ENCODE measurements at places on chromosomes 1 and 21. TPM values are rescaled to one million over a fixed set of nuclear protein-coding genes. Genes with fewer than 3 reads are reported as not detected.

The IGSF9 gene
- 21.3 TPM for polyA plus RNA-seq

The ATP1A2 gene
- polyA plus RNA-seq = 0.37 TPM

The B3GALT2 gene
- polyA plus RNA-seq = 0.46 TPM

The FGR gene
- polyA plus RNA-seq = 2.8 TPM

GRCh38 chr1:198214924-198215323 is 58.1 kb downstream of the NEK7 start:
- no peak for DNase-seq
- H3K4me1 ChIP-seq = no peaks in the 10 kb centered on the region
- no peak overlapping the region for H3K4me3 ChIP-seq
- H3K36me3 ChIP-seq = peaks cover 3% of the 10 kb centered on the region
- H3K27me3 ChIP-seq = no peaks in the 10 kb centered on the region

DNA sequence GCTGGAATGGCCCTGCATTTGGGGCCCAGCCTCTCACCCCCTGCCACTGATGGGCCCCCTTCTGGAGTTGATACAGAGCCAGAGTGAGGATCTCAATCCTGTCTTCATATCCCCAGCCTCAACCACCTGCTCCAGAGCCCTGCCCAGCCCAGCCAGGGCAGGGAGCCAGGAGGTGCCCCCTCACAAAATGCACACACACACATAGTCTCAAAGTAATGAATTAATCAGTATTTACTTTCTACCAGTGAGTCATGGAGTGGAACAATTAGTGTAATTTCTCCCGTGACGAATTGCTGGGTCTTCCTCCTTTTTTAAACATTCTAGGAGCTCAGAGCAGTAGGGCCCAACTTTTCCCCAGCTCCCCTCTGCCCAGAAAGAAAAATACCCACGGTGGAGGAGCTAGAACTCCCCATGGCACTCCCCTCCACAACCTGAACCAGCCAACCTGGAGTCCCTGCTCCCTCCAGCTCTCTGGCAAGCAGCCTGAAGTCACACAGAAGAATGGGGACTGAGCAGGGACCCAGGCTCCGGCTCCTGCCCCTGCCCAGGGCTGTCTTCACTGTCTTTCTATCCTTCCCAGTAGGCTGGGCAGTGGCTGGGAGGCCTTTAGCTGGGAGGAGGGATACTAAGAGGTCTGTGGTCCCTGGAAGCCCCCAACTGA is 29.3 kb downstream of the SDC3 start:
- DNase-seq = no peak
- H3K36me3 ChIP-seq = no peaks in the 10 kb centered on the region
- H3K4me1 ChIP-seq = no peaks in the 10 kb centered on the region
- H3K27me3 ChIP-seq = no peaks in the 10 kb centered on the region

DNA sequence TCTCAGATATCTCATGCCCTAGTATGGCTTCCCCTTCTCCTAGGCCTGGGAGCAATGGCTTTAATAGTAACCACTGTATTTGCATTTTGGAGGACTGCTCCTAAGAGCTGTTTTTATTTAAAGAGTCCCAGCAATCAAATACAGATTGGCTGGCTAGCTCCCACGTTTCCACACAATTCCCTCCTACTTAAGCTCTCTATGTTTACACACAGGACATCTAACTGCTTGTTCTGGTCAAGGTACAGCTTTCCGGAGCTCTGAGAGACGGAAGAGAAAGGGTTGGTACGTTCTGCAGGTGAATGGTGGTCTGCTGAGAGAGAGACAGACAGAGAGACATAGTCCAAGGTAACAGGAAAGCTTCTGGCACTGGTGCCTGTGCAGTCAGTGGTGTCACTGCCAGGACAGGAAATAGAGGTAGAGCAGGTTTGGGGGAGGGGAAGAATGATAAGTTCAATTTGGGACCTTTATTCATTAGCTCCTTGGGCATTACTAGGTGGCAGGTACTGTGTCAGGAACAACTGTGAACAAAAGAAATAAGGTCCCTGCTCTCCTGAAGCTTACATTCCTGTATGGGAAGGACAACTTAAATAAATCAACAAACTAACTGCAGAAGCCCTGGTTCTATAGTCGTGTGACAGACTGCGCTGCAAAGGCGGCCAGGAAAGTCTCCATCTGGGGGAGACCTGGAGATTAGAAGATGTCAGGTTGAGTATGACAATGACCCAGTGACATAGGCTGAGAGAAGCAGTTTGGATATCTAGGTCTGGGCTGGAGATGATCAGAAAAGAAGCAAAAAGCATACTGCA is 1.2 kb upstream of the SLC25A33 start:
- no peaks in the 10 kb centered on the region for H3K36me3 ChIP-seq
- peak overlapping the region; percentile 48 for H3K4me3 ChIP-seq
- peak overlapping the region; percentile 51 for H3K27ac ChIP-seq
- H3K4me1 ChIP-seq = peaks cover 26% of the 10 kb centered on the region
- H3K27me3 ChIP-seq = no peaks in the 10 kb centered on the region
- peak; percentile 46 for DNase-seq

GRCh38 chr1:6488602-6489382 is 2.7 kb downstream of the PLEKHG5 start:
- no peaks in the 10 kb centered on the region for H3K36me3 ChIP-seq
- peaks cover 6% of the 10 kb centered on the region for H3K4me1 ChIP-seq
- no peak for DNase-seq
- no peak overlapping the region for H3K27ac ChIP-seq
- H3K4me3 ChIP-seq = no peak overlapping the region

DNA sequence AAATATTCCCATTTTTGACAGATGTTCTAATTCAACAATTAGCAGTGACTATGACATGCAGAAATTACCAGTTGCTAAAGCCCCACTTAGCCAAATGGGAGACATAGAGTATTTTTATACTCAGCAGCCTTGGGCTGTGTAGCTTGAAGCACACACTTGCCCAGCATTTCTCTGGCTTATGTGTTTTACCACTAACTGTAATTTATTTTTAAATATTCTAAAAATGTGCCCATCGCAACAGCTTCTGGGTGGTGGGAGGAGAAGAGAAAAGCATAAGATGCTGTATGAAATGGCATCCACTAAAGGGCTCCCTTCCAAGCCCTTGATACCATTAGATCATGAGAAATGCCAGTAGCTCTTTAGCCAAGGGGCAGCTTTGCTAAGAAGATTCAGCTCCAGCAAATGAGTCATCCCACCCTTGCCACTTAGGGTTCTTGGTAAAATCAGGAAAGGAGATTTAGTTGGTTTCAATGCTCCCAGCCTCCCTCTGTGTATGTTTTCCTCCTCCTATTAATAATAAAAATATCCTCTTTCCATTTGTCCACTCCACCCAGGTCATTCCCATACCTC is 462.7 kb upstream of the DEPDC1 start:
- H3K27ac ChIP-seq = no peak overlapping the region
- no peaks in the 10 kb centered on the region for H3K36me3 ChIP-seq
- H3K4me3 ChIP-seq = no peak overlapping the region
- DNase-seq = no peak
- no peaks in the 10 kb centered on the region for H3K27me3 ChIP-seq

- no peak for DNase-seq
- no peaks in the 10 kb centered on the region for H3K4me1 ChIP-seq
- no peak overlapping the region for H3K4me3 ChIP-seq
- peaks cover 16% of the 10 kb centered on the region for H3K36me3 ChIP-seq
- H3K27ac ChIP-seq = no peak overlapping the region
Observed at GRCh38 chr1:168202941-168203654, 22.7 kb upstream of the SFT2D2 start.

DNA sequence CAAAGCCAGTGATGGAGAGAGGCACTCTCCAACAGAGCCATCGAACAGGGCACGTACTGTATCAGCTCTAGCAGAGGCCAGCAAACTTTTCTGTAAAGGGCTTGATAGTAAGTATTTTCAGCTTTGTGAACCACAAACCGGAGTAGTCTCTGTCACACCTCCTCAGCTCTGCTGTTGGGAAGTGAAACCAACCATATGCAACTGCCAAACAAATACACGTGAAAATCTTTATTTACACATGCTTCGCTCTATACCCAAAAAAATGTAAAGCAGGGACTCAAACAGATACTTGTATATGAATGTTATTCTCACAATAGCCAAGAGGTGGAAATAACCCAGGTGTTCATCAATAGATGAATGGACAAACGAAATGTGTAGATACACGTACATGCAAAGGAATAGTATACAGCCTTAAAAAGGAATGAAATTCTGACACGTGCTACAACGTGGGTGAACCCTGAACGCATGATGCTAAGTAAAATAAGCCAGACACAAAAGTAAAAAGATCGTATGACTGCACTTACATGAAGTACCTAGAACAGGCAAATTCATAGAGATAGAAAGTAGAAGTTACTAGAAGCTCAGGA is 39.0 kb downstream of the SETD4 start:
- no peaks in the 10 kb centered on the region for H3K4me1 ChIP-seq
- DNase-seq = no peak
- H3K27me3 ChIP-seq = no peaks in the 10 kb centered on the region
- no peaks in the 10 kb centered on the region for H3K36me3 ChIP-seq
- H3K4me3 ChIP-seq = no peak overlapping the region

GRCh38 chr1:99659755-99660210 is 13.9 kb downstream of the PALMD start:
- DNase-seq = no peak
- no peaks in the 10 kb centered on the region for H3K27me3 ChIP-seq
- H3K27ac ChIP-seq = peak overlapping the region; percentile 48
- H3K4me3 ChIP-seq = no peak overlapping the region

GRCh38 chr1:115189814-115190539 is 100.7 kb upstream of the TSPAN2 start:
- H3K36me3 ChIP-seq = no peaks in the 10 kb centered on the region
- H3K4me1 ChIP-seq = peaks cover 4% of the 10 kb centered on the region
- DNase-seq = no peak
- no peak overlapping the region for H3K27ac ChIP-seq
- H3K27me3 ChIP-seq = no peaks in the 10 kb centered on the region

GRCh38 chr1:56216218-56216617 is 363.1 kb downstream of the PLPP3 start:
- no peaks in the 10 kb centered on the region for H3K36me3 ChIP-seq
- H3K4me1 ChIP-seq = no peaks in the 10 kb centered on the region
- DNase-seq = no peak
- no peaks in the 10 kb centered on the region for H3K27me3 ChIP-seq
- H3K4me3 ChIP-seq = no peak overlapping the region

GRCh38 chr1:84957966-84958365 is 38.9 kb downstream of the MCOLN2 start:
- H3K27ac ChIP-seq = no peak overlapping the region
- no peak overlapping the region for H3K4me3 ChIP-seq
- H3K36me3 ChIP-seq = no peaks in the 10 kb centered on the region
- no peaks in the 10 kb centered on the region for H3K27me3 ChIP-seq

Measured in liver (tissue), 10 donors.